CD4-positive, alpha-beta T cell treated with Interferon alpha-2 for 1 hour (primary cell): ENCODE measurements at places on chromosomes 3 and 15.

- no peak for DNase-seq
Observed at GRCh38 chr3:182862159-182862860, 69.0 kb downstream of the ATP11B start.

DNA sequence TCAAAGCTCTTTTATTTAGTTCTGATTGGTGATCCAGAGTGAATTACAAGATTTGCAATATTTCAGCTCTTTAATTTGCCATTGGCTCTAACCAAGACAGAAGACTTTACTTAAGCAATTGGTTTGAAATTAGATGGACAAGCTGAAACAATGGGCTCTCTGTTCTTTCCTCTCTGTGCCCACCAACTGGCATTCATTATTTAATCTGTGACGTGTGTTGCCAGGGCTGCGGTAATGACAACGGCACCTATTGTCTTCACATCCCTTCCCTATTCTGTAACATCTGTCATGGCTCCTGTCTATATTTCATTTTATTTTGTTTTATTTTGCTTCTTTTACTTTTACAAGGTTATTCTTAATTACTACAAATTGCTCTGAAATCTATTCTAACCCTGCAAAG lies 33.9 kb downstream of the PLD1 start:
- DNase-seq: no peak

DNA sequence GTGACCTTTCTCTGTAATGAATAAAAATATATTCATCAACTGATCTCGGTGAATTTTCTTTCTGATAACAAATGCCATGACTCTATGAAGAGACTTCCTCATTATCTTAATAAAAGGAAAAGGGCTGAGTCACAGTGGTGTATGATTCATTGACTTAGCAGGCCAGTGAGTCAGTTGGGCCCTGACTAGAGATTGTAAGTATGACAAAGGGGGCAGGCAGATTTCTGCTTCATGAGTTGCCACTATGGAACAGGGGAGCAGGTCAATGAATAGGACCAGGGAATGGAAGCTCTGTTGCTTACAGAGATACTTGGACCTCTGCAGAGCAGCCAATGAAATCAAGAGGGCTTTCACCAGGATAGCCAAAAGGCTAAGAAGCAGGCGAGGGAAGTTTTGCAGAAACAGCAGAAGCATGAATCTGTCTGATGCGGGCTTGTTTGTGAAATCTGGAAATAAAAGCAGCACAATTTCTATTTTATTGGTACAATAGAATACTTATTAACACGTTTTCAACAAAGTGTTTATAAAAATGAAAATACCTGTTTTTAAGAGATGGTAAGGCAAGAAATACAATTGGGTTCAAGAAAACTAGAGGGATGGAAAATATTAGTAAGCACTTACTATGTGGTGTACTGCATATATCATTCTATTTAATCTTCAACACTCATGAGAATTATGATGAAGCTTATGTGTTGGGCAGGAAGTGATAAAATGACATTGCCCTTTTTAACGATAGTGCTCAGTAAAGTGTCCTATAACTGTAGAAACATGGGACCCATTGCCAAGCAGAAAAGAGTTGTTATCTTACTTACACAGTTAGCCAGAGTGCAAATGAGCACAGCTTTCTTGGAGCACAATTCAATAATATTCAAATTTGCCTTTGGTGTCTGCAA lies 169.8 kb upstream of the MYRIP start:
- DNase-seq: no peak

- DNase-seq: no peak
Observed at GRCh38 chr3:134852893-134853351, 57.9 kb downstream of the EPHB1 start.

- no peak for DNase-seq
Observed at GRCh38 chr15:90024406-90024805, 23.3 kb downstream of the ZNF710 start.

DNA sequence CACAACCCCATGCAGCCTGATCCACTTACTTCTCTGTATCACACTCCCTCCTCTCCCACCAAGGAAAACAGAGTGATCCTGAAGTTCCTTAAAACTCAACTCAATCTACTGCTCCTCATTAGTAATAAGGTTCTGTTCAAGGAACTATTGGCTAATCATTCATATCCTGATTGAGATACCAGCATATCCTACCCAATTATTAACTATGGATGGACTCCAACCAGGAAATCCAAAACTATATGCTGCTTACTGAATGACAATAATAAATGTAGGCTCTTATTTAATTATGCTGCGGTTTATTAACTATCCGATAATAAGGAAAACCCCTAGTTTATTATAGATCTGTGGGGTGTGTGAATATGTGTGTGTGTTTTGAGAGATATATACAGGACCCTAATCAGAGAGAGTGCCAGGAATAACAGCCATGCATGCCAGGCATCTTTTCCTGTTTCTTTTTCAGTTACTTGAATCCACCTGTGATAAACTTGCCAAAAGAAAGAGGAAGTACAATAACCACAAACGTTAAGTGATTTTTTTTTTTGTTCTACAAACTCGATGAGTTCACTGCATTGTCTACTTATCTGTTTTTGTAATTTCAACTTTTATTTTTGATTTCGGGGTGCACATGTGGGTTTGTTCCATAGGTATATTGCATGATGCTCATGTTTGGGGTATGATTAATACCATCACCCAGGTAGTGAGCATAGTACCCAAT lies 1031.7 kb upstream of the CFAP20DC start:
- no peak for DNase-seq

GRCh38 chr15:40554161-40554525 lies 10.7 kb downstream of the CCDC32 start:
- DNase-seq: no peak

DNA sequence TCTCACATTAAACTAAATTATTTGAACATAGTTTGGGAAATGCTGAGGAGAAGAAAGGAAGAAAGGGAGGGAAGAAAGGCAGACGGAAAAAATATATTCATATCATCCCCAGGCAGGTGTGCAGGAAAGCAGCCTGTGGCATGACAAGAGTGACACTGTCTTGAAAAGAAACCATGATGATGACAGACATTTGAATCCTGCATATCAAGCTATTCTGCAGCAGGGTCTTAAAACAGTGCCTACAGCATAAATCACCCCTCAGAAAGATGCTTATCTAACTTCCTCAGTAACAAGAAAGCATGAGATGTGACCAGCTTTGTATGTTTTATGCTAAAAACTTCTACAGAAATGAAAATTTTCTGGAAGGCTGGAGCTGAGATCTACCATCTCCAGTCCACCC lies 144.5 kb upstream of the GRM7 start:
- no peak for DNase-seq
